ENCODE measurements at places on chromosomes 4 and X.
A peak's percentile ranks its signal among the peaks of the same experiment; 100 is the strongest.

DNA sequence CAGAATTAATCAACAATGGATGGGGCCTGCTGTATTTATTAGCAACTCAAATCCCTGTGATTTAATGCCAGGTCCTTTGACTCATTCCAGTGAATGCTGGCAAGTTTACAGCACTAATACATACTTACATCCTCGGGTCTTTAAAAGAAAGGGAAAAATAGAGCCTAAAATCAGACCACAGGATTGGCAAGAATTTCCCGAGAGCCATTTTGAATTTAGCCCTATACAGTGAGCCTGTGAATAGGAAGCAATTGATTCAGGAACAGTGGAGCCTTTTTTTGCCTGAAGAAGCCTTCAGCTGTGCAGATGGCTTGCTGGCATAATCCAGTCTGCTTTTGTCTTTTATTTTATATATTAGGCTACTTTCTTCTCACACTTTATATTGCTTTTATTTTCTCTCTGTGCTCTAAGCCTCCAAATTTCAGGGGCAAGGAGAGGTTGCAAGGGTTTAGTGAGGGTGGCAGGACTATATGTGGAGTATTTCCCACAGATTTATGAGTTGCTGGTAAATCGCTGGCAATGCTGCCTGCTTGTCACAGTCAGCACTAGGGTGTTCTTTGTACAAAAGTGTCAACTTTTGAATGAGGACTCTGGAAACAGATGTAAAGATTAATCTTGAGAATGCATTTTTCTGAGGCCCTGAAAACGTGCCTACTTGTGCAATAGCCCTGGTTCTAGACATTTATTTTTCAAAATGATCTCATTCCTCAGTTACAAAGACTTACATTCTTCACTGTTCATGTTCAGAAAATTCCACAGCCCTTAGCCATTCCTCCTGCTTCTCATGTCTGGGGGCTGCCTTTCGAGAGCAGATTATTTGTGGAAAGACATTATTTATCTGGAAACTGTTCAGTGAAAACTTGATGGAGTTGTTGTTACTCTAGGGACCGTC, 303.5 kb downstream of the SPRY1 start:
- no peak overlapping the region for H3K4me3 ChIP-seq
- no peaks in the 10 kb centered on the region for H3K27me3 ChIP-seq
- peak; percentile 50 for DNase-seq
- H3K36me3 ChIP-seq, result no peaks in the 10 kb centered on the region
- peaks cover 3% of the 10 kb centered on the region for H3K4me1 ChIP-seq
- peak overlapping the region; percentile 77 for H3K27ac ChIP-seq

DNA sequence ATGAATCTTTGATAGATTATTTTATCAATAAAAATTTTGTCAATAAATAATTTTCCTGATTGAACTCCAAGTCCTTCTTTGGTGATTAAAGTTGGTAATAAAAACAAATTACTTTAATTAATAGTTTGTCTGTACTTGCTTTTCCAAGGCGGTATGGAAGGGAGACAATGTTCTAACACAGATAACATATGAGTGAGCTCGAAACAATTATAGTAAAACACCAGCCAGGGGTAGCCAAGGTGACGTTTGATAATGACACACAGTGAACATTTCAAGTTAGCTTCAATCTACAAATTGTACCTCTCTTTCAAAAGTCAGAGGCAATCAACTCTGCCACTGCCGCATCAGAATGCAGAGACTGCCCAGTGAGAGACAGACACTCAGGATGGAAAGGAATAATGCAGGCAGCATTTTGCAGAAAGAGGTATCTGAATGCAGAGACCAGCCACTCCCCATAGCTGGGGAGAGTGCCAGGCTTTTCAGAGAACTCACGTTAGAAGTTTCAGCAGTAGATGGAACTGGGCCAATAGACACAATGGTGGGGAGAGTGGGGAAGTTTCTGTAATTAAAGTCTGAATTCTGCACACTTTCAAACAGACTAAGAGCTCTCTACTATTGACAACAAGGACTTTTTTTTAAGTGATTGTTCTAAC, 18.1 kb upstream of the ATOH1 start:
- no peaks in the 10 kb centered on the region for H3K4me1 ChIP-seq
- no peak overlapping the region for H3K4me3 ChIP-seq
- no peak for DNase-seq
- H3K27ac ChIP-seq, result no peak overlapping the region
- no peaks in the 10 kb centered on the region for H3K36me3 ChIP-seq

DNA sequence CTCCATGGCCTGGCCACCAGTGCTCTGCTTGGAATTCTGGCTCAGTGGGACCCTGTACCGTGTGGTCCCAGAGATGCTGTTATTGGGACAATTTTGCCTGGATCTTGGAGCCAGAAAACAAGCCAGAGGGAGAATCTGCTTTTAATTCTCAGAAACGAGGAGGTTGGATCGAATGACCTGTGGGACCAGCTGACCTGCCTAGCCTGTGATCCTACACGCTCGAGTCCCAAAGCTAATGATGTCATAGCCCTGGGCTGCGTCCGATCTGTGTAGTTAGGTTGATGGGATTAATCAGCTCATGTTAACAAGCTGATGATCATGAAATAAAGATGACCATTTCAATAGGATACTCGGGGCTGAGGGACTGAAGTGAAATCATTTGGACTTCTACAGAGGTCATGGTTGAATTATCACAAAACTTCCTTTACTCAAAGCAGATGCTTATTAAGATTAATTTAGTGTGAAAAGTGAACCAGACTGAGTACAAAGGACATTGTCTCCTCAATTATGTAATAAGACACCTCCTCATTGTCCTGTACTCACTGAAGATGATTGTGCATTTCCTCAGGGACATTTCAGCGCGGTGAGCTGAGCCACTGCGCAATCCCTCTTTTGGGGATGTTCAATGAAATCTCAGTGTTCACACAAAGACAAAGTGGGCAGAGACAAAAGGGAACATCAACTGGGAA, 51.9 kb upstream of the STX18 start:
- H3K27me3 ChIP-seq, result no peaks in the 10 kb centered on the region
- H3K4me1 ChIP-seq, result no peaks in the 10 kb centered on the region
- no peak for DNase-seq
- no peak overlapping the region for H3K27ac ChIP-seq
- H3K36me3 ChIP-seq, result no peaks in the 10 kb centered on the region
- no peak overlapping the region for H3K4me3 ChIP-seq

DNA sequence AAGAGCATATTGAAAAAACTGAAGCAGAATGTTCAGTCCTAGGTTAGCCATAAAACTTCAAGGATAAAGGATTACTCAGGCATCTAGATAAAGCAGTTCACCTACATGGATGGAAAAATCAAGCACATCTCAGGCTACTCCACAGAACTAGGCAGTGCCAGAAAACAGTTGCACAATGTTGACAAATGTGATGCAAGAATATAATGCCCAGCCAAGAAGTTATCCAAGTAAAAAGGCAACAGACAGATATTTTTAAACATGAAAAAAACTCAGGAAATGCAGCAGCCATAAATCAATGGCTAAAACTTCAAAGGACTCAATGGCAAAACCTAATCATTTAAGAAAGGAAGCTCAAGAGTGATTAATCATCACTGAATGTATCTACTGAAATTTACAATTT, 456.0 kb upstream of the FAM241A start:
- H3K27ac ChIP-seq, result no peak overlapping the region
- no peaks in the 10 kb centered on the region for H3K36me3 ChIP-seq
- DNase-seq, result peak; percentile 63
- H3K4me1 ChIP-seq, result peaks cover 5% of the 10 kb centered on the region

- H3K4me1 ChIP-seq, result no peaks in the 10 kb centered on the region
- no peaks in the 10 kb centered on the region for H3K36me3 ChIP-seq
- no peak overlapping the region for H3K27ac ChIP-seq
- H3K4me3 ChIP-seq, result no peak overlapping the region
- DNase-seq, result no peak
These were observed 534.0 kb downstream of the ANKRD50 start for GRCh38 chr4:124178449-124179021.

Data from hepatocyte (in vitro differentiated cells).